GM12892 (cell line): ENCODE measurements at places on chromosomes 7 and 10.

GRCh38 chr10:93718937-93719725, 16.7 kb upstream of the FRA10AC1 start:
- DNase-seq = no peak

DNA sequence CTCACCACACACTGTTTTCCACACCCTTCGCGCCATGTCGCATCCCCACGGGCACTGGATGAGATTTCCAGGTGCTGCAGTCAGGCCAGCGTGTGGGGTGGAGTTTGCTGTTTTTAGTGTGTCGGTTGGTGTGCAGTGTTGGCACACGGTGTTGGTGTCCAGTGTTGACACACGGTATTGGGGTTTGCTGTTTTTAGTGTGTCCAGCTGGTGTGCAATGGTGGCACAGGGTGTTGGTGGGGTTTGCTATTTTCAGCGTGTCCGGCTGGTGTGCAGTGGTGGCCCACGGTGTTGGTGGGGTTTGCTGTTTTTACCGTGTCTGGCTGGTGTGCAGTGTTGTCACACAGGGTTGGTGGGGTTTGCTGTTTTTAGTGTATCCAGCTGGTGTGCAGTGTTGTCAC, 20.1 kb upstream of the PRKAR1B start:
- DNase-seq = no peak

- no peak for DNase-seq
Observed at GRCh38 chr10:77781451-77782327, 144.1 kb upstream of the KCNMA1 start.

GRCh38 chr10:82691211-82691610, 816.2 kb downstream of the NRG3 start:
- DNase-seq = no peak

- DNase-seq = no peak
Observed at GRCh38 chr7:3217166-3217565, 83.9 kb upstream of the SDK1 start.

- no peak for DNase-seq
Observed at GRCh38 chr10:26437637-26438461, at the start of gene APBB1IP. TSS of gene APBB1IP (plus strand) at chr10:26438341. CDS start at chr10:26492327, 53,986 bp downstream.

- no peak for DNase-seq
Observed at GRCh38 chr10:61984803-61985418, 83.4 kb downstream of the ARID5B start.

DNA sequence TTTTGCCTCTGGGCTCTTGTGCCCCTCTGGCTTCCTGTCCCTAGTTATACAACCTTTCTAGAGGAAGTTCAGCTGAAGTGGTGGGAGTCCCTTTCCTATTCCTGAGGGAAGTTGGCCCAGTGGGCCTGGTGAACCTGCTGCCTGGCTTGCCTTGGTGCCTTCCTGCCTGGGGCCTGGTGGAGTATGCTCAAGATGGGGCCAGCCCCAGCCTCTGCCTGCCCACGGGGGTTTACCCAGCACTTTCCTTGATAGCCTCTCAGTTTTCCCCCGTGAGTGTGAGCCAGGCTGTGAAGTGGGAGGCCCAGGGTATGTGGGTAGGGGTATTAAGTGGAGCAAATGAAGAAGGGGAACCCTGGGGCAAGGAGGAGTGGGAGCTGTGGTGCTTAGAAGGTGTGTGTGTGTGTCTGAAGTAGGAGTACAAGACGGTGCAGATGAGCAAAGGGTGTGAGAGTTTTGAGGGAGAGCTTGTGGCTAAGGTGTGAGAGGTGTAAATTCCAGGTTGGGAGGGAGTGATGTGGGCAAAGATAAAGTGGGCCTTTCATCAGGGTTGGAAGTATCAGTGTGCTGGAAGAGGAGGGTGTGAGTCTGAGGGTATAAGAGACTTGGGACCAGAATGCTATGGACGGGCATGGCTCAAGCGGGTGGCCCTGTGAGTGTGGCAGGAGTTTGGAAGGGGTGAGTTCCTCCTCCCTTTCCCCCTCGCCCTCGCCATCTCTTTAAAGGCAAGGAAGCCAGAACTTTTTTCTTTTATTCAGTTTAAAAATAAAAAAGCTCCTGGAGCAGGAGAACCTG, 10.9 kb upstream of the PAX2 start:
- no peak for DNase-seq

DNA sequence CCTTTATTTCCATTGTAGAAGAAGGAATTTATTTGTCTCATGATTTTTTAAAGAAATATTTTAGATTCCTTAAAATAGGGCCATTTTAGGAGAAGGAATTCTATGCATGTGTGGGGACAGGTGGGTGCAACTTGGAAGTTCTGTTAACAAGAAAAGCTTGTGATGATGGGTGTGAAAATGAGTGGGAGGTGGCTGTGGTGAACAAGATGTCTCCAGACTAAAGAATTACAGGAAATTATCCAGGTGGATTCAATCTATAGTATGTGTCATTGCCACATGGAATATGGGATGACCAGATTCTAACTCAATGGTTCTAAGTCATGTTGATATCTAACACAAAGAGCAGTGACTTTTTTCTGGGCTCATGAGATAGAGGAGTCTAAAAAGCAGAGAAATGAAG, 229.6 kb upstream of the IGFBP3 start:
- no peak for DNase-seq
